ENCODE measurements at places on chromosomes 2 and 18.

DNA sequence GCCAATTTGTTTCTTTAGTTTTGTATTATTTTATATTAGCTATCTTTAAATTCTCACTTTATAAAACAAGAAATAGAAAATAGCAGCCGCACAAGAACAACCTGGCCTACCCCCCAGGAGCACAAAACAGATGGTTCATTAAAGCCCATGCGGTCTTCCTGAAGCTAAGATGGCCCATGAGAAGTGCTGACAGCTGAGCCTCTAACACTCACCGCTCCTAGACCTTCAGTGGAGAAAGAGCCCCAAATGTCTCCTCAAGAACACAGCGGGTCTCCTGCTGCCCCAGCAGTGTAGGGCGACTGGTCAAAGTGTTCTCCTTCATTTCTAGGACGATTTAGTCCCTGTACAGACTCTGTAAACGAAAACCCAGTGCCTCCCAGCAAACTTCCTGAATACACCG is 45.1 kb downstream of the LPIN2 start:
- DNase-seq: no peak

GRCh38 chr2:182636699-182637098 is 79.4 kb upstream of the DNAJC10 start:
- DNase-seq: no peak

DNA sequence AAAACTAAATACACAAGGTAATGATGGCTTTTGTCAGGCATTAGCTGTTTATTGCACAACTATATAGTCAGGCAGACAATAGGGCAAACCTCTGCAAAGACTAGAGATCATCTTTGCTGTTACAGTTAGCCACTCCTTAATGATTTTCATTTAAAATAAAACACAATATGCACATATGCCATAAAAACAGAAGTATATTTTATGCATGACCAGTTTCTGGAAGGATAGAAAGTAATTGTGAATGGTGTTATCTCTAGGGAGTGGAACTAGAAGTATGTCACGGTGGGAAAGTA is 102.0 kb downstream of the CHN1 start:
- no peak for DNase-seq

GRCh38 chr2:239471011-239471792 is 70.4 kb upstream of the HDAC4 start:
- DNase-seq: no peak

GRCh38 chr2:202377207-202377761 is 1.2 kb downstream of the BMPR2 start:
- peak; percentile 8 for DNase-seq

DNA sequence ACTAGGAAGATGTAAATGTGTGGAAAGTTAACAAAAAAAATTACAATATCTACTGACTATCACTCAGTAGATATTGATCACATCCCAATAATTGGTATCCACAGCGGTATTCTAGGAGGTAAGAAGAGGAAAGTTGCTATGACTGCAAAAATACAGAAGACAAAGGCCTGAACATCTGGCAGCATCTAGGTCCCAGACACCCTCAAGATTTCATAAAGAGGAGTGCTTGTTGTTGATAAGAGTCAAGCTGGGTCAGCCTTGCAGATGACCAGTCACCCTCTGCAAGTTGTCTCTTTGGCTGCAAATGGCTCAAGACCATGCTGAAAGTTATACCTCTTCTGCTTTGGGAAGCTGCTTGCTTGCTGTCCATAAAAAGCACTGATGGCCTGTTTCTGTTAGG is 228.4 kb upstream of the FBXO11 start:
- no peak for DNase-seq

DNA sequence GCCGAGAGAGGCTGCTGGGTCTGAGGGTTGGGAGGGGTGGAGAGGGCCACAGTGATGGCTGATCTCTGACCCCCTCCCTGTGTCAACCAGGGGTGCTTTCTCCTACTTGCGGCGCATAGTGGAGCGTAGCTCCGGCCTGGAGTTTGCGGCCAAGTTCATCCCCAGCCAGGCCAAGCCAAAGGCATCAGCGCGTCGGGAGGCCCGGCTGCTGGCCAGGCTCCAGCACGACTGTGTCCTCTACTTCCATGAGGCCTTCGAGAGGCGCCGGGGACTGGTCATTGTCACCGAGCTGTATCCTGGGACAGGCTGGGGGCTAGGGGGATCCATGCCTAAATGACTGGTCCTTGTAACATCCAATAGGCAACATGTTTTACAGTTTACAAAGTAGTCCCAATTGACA is 20.9 kb upstream of the GMPPA start:
- no peak for DNase-seq

- DNase-seq: no peak
These were observed 103.3 kb downstream of the MYO5B start for GRCh38 chr18:50091509-50092244.

DNA sequence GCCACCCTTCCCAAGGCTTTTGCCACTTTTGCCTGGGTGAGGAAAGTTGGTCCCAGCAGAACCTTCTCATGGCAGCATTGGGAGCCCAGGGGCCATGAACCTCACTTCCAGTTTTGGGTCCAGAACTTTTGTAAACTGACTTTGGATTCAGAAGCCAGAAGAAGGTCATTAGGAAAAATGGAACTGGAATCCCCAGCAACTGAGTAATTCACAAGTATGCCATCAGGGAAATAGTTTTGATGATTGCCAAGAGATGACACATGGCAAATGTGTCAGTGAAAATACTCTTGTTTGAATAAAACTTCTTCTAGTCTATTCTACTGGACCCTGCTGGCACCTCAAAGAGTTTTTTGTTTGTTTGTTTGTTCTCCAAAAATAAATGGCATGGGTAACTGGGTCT is 203.7 kb downstream of the SETBP1 start:
- no peak for DNase-seq

- no peak for DNase-seq
These were observed 62.6 kb upstream of the ZSWIM2 start for GRCh38 chr2:186911551-186912085.

DNA sequence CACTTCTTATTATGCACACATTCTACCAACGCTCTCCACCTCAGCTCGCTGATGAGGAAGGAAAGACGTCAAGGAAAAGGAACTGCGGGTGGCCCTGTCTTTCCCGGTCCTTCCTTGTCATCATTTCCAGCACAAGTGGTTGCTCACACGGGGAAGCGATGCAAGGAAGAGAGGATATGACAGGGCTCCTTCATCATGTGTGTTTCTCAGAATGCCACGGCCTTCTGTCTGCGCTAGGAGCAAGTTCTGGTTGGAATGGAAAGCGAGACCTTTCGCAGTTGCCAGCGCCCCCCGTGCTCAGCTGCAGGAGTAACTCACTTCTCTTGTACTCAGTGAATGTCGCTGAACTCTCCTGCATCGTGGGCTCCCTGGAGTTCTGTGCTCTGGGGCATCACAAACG is 191.8 kb upstream of the GLI2 start:
- no peak for DNase-seq

- DNase-seq: no peak
These were observed 6.6 kb upstream of the TUBB6 start for GRCh38 chr18:12301263-12302005.

Measured in HL-60 (cell line).